Uterine smooth muscle cell (primary cell): ENCODE measurements at places on chromosomes 3 and 15. TPM values are rescaled to one million over a fixed set of nuclear protein-coding genes. Genes with fewer than 3 reads are reported as not detected.

The CCDC80 gene
- total RNA-seq, result 134 and 363 TPM in 2 replicates

The GRAMD2A gene
- total RNA-seq, result 0.33 and 0.50 TPM in 2 replicates

The SAXO2 gene
- total RNA-seq, result 0.22 and 0.37 TPM in 2 replicates

The ZBBX gene
- under 0.01 and 0.12 TPM in 2 replicates for total RNA-seq

The ZNF385D gene
- 0.66 and 0.75 TPM in 2 replicates for total RNA-seq

The PLA2G4E gene
- not detected in 2 replicates for total RNA-seq

The SOX14 gene
- total RNA-seq, result not detected in 2 replicates

The SLC22A13 gene
- 0.22 and 0.25 TPM in 2 replicates for total RNA-seq

The ELP6 gene
- total RNA-seq, result 28.5 and 40.5 TPM in 2 replicates

The NPAP1 gene
- total RNA-seq, result not detected in 2 replicates

The FAM81A gene
- total RNA-seq, result 0.66 and 1.00 TPM in 2 replicates
